Stimulated activated CD8-positive, alpha-beta memory T cell treated with anti-CD3 and anti-CD28 coated beads, Interleukin-15, amount 100 ng/mL, for 1 hour (primary cell): ENCODE measurements at places on chromosomes 5 and 9.

GRCh38 chr5:74251141-74252035, 389.1 kb downstream of the ENC1 start:
- DNase-seq: no peak

DNA sequence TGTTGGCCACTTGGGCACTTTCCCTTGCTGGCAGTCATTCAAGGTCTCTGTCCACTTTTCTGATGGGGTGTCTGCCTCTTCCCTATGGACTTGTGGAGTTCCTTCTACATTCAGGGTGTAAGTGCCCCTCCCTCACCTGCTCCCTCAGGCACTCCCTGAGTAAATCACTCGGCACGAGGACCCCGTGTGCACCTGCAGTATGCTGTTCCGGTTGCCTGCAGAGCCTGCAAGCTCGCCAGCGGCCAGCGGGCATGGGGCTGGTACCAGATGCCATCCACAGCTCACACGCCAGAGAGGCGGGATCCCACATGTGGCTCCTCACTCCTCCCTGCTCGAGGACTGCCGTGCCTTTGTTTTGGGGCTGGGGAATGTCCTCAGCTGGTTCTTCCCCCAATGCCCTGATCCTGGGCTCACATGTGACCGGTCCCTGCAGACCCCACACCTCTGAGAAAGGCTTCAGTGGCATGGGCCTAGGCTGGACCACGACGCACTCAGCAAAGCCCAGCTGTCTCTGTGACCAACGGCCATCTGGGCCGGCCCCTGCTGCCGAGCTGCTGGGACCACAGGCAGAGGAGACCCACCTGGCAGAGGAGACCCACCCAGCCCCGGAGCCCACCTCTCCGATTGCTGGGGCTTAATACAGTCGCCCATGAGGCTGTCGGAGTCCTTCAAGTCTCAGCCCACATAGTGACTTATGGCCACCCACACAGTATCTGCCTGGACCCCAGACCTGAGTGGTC, 46.1 kb upstream of the CLPTM1L start:
- DNase-seq: no peak

GRCh38 chr5:53601570-53601969, 41.1 kb downstream of the NDUFS4 start:
- DNase-seq: no peak

DNA sequence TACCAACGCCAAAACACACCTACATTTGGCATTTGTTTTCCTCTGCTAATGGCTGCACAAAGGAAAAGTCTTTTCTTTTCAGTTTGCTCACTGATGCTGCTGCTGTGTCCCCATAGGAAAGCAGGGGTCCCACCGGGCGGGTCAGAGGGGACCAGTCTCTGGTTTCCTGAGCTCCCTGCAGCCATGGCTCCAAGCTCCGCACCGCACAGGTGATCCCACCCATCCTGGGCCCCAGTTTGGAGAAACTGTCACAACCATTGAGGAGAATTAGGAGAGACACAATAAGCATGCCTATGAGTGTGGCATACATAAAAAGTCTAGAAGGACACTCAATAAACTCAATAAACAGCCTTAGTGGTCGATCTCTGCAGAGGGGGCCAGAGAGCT, 19.9 kb downstream of the MED10 start:
- no peak for DNase-seq

- no peak for DNase-seq
Observed at GRCh38 chr9:89478821-89479668, 18.9 kb downstream of the SEMA4D start.

DNA sequence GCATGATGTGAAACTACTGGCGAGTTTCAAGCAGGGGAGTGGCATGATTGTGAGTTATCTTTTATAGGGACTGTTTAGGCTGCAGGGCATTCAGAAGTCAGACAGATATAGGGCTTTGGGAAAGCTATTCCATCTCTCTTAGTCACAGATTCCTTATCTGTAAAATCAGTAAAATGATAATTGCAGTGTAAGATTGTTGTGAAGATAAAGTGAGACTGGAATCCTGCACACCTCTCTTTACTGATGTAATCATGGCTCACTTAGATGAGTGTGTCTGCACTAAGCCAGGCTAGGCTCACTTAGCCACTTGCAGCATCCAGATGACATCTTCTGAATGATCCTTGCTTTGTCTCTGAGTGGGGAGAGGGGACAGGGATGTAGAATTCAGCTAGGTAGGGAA, 81.8 kb upstream of the MAMDC2 start:
- no peak for DNase-seq

- no peak for DNase-seq
Observed at GRCh38 chr5:73950441-73950873, 324.5 kb downstream of the ARHGEF28 start.

- DNase-seq: no peak
Observed at GRCh38 chr5:151528996-151529395, 62.1 kb downstream of the FAT2 start.

DNA sequence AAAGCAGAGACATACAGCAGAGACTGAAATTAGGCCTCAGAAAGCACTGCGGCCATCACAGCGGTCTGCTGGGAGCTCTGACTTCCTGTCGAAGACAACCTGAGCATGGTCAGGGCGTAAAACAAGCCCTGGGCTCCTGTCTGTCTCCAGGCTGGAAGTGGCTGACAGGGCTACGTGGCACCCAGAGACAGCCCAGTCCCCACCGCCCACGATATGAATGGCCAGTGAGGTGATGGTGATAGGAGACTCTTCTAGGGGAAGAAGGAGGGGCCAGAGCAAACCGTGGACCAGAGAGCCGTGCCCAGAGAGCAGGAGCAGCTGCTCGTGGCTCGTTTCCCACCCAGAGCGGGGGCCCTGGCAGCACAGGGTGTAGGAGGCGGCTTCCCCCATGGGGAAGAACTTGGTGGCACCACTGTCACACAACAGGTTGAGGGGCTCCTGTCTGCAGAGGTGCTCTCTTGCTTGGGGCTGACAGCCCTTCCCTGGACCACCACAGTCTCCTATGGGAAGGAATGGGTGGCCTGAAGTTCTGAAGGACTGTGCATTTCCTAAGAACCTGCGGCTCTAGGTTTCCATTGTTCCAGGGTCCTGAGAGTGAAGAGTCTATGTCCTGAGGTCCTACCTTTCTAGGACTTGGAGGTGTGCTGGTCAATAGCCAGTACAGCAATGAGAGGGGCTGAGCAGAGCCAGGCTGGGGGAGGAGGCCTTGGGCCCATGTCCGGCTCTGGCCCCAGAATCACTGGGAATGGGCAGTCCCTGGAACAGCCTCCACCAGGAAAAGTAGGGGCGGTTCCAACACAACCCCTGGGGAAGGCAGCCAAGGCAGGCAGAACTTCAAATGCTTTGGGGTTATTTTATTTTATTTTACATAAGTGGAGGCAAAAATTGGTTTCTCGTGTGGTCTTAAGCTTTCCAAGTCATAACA, 56.4 kb downstream of the BARX1 start:
- DNase-seq: no peak

- DNase-seq: no peak
Observed at GRCh38 chr9:20225826-20226225, 396.5 kb downstream of the MLLT3 start.

- DNase-seq: no peak
Observed at GRCh38 chr5:87827539-87827938, 414.8 kb upstream of the CCNH start.

DNA sequence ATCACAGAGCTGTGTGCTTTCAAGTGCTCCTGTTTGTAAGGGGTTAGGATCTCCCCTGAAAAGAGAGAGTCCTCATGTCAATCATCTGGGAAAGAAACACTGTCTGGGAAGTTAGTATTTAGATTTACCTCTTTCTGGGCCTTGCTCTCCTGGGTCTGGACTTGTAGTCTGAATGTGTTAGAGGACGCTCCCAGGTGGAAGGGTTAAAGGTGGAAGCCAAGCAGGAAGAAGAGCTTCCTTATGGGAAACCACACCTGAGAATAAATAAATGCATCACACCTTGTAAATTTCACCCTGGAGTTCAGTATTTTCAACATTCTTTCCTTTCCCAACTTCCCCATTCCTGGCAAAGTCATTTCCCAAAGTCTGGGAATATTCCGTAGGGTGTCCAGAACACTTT, 1.3 kb downstream of the PLGRKT start:
- DNase-seq: no peak

DNA sequence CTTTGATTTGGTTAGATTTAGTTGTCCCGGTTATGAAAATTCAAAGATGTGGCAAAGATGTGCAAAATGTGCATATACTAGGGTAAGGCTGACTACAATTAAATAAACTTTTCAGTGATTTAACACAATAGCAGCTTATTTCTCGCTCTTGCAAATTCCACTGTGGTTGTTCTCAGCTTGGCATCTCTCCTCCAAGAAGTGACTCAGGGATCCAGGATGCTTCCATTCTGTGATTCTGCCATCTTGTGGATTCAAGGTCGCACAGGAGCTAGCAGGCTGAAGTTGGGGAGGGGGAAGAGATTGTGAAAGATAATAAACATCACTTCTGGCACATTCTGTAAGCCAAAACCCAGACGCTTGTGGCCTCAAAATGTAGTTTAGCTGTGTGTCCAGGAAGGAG, 60.1 kb upstream of the TGFBR1 start:
- no peak for DNase-seq

GRCh38 chr5:145619806-145620310, 215.3 kb downstream of the PRELID2 start:
- no peak for DNase-seq

DNA sequence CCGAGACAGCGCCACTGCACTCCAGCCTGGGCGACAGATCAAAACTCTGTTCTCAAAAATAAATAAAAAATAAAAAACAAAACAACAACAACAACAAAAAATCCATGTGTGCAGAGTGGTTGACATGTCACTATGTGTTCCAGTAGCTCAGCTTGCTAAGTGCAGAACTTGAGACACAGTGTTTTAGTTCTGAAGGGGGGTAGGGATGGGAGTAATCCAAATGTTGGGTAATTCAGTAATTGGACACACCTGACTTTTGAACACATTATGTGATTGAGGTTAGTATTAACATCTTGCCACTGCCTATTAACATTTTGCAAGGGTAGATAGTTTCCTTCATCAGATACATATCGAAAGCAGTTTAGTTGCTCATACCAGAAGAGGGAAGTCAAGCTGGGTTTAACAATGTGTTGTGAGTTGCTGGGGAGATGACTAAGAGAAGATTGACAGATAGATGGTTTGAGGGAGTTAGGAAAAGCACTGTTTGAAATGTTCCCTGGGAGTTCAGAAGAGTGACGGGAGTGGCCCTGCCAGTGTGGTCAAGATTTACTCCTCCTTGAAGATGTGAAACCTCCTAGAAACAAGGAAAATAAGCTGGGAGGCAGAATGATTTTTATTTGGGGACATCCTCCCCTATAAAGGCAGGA, 928 bp downstream of the HACD4 start:
- no peak for DNase-seq

GRCh38 chr5:84016085-84016484, 295.4 kb upstream of the HAPLN1 start:
- no peak for DNase-seq
